NCI-H526 treated with DMSO at 0.1 percent for 48 hours (cell line): ENCODE measurements at places on chromosomes 6 and 20.

DNA sequence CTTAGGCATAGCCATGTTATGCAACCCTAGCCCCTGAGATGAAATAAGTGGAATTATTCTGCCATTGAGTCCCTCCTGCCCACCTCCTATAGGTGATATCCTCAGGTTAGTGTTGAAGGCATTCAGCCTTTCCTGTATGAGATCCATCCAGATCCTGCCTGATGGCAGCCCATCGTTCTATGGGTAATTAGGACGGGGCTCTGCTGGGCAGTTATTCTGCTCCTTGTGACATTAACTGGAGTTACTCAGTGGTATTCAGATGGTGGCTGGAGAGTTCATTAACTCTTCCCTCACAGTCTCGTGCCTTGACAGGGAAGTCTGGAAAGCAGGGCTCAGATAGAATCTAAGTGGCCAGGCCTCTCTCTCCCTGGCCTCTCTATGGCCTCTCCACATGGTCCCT, 9.3 kb upstream of the GMDS start:
- no peak for DNase-seq

GRCh38 chr20:13243826-13244376, 22.8 kb downstream of the ISM1 start:
- no peak for DNase-seq

- no peak for DNase-seq
Observed at GRCh38 chr6:143062551-143062950, 1.9 kb downstream of the AIG1 start.

DNA sequence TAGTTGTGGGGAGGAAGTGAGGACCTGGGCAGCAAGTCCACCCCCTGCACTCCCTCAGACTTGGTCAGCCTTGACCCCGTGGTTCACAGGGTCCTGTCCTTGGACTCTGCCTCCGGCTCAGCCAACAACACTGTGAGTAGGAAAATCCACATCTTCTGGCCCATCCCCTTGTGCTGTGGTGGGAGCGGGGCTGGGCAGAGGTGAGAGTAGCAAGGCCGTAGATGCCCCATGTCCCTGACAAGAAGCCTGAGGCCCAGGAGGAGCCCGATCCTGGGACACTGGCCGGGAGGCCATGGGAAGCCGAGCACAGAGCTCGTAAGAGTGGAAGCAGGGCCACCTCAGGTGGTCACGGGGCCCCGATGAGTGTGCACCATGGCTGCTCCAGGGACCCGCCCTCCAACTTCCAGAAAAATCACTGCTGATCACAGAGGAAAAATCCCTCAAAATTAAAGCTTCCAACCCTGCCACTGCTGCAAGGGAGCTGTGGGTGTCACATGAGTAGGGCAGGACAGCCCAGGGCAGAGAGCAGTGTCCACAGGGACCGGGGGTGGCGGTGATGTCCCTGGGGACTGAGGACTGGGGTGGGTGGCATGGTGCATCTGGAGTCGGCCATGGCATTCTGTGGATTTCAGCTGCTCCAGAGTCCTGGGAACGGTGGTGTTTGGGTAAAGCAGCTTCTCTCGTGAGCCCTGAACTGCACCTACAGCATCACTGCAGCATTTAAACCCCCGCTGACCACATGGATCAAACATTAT, 189.4 kb downstream of the DLL1 start:
- DNase-seq: no peak

DNA sequence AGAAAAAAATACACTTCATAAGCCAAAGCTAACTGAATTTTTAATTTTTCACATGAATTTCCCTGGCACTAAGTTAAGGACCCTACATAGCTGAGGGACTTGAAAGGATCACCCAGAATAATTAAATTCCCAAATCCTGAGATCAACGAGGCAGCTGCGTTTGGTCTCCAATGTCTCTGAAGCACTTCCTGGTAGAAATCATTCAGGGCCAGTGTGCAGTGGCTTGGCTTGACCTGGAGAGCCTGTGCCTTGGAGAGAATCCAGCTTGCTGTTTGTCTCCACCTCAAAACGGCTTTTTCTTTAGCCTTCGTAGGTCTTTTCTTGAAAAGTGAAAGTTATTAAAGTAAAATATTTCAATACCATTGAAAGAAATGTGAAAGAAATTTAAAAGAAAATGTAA, 92.4 kb downstream of the SMOC2 start:
- no peak for DNase-seq

- DNase-seq: no peak
Observed at GRCh38 chr20:6501061-6501460, 266.4 kb upstream of the BMP2 start.

GRCh38 chr6:37654727-37655500, 42.8 kb downstream of the MDGA1 start:
- DNase-seq: no peak

DNA sequence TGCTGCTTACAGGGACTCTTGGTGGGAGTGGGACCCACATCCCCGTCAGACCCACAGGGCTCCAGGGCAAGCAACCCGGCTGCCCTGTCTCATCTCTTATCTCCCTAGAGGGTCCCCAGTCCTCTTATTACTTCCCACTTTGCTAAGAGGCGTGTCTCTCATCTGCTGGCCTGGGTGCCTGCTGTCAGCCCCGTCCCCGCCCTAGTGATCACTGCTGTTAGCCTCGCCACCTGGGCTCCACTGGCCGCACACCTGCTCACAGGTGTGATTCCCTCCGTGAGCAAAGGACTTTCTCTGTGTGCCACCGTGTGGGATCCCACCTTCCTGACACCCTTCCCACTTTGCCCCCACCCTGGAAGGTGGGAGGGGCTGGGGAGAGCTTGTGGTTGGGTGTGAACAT, 57.6 kb downstream of the TCP11 start:
- no peak for DNase-seq

DNA sequence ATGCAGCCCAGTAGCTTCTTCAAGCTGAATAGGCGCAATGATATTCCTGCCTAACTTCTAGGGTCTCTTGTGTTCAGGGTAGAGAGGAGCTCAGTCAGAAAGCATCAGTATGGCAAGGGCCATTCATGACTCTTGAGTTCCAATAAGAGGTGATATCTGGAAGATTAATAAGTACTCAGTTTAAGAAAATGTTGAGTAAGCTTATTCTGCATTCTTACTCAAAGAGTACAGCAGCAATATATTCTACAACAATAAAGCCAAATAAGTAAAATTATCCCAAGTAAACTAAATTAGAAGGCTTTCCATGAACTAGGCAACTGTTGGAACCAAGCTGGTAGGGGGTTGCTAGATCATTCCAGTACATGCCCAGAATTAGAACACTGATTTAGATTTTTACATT, 303.2 kb downstream of the PACRG start:
- no peak for DNase-seq

GRCh38 chr6:154543628-154544027, 33.1 kb upstream of the CNKSR3 start:
- DNase-seq: no peak

DNA sequence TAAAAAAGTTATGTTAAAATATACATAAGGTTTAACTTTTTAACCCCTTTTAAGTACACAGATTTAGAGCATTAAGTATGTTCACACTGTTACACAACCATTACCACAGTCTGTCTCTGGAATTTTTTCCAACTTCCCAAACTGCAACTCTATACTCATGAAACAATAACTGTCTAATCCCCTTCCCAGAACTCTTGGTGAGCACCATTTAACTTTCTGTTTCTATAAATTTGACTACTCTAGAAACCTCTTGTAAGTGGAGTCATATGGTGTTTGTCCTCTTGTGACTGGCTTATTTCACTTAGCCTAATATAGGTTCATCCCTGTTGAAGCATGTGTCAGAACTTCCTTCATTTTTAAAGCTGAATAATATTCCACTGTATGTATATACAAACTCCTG, 98.1 kb downstream of the MAP3K7 start:
- no peak for DNase-seq

DNA sequence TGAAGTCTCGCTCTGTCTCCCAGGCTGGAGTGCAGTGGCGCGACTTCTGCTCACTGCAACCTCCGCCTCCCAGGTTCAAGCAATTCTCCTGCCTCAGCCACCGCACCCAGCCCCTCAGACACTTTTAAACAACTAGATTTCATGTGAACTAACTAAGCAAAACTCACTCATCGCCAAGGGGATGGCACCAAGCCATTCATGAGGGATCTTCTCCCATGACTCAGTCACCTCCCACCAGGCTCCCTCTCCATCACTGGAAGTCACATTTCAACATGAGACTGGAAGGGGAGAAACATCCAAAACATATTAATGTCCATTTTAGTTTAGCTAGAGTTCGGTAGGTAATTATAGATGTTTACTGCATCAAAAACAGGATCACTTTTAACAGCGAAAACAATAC, 95.9 kb upstream of the PRL start:
- no peak for DNase-seq

DNA sequence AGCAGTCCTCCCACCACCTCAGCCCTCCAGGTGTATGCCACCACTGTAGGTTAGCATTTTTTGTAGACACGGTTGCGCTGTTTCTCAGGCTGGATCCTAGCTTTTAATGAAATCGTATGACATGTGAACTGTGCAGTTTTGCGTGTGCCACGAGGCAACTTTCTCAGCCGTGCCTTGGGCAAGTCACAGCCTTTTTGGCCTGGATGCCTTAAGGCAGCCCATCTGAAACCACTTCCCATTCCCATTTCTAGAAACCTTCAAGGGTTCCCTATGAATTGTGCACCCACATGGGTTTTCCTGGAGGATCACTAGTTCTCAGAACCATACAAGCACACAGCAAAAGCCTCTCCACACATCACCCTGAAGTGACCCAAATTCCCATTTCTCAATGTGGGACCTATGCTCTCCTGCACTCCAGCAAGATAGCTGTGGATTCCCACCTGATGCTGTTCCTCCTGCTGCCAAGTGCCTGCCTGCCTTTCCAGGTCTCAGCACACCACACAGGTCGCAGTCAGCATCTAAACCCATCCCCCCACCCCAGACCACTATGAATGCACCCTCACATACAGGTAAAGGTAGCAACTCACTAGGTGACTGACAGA, 28.9 kb downstream of the SNX5 start:
- DNase-seq: no peak

GRCh38 chr20:3101737-3102574, 17.4 kb upstream of the AVP start:
- no peak for DNase-seq

DNA sequence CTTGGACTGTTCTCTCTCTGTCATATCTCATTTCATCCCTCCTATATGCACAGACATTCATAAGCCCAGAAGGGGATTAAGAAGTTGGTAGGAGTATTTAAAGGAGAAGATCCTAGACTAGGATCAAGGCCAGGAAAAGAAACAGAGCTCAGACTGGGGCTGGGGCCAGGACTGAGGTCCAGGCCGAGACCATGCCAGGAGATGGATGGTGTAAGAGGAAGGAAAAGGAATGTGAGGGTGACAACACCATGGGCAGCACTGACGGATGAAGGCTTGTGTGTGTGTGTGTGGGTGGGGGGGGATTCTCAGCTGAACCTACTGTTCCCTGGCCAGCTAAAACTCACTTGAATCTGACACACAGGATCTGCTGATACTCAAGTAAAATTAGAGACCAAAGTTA, 182.1 kb downstream of the KIF6 start:
- DNase-seq: no peak

DNA sequence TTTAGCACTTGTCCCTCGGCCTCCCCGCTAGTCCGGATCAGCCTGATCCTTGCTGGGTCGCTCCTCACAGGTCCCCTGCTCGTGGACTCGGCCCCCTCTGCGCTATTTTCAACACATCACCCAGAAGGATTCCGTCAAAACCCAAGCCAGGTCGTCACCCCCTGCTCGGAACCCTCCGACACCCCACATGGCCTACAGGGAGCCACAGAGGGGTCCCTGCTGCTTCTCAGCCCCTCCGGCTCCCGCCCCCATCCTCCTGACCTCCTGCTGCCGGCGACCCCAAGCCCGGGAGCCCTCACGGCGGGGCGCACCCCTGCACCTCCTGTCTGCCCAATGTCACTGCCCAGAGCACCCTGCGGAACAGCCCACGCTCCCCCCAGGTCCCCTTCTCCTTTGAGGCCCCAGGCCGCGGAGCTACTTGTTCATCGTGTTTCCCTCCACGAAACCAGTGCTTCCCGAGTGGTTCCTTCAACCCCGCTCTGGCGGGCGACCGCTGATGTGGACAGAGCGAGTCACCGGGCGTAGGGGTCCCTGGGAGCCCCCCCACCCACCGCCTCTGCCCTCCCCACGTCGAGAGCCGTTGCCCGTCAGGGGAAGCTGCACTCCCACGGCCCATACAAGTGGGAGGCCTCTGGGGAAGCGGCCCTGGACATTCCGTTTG, 638 bp upstream of the MYL9 start:
- no peak for DNase-seq

DNA sequence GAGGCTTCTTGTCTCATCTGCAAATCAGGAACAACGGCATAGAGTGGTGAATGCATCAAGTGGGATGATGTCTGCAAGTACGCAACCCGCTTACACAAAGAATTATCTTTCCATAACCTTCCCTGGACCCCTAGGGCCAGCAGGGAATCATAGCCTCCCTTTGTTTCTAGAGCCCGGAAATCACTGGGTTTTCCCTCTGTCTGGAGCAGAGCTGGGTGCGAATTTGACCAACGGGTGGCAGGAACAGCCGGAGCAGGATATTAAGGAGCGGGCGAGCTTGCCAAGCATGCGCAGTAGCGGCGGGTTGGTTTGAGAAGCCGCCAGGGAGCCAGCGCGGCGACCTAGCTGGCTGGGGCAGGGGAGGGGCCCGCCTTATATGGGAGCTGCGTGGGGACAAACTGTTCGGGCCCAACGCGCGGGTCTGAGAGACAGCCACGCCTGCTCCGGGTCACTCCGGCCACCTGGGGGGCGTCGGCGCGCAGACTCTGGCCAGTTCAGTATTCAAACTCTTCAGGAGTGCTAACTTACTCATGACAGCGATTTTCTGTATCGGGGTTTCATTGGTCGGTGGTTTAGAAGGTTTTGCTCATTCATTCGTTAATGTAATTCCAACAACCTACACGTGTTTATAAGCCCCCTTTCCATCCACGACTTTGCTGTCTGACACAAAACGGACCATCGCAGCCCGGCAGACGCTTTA, 1.6 kb upstream of the KIF16B start:
- DNase-seq: peak; percentile 83

DNA sequence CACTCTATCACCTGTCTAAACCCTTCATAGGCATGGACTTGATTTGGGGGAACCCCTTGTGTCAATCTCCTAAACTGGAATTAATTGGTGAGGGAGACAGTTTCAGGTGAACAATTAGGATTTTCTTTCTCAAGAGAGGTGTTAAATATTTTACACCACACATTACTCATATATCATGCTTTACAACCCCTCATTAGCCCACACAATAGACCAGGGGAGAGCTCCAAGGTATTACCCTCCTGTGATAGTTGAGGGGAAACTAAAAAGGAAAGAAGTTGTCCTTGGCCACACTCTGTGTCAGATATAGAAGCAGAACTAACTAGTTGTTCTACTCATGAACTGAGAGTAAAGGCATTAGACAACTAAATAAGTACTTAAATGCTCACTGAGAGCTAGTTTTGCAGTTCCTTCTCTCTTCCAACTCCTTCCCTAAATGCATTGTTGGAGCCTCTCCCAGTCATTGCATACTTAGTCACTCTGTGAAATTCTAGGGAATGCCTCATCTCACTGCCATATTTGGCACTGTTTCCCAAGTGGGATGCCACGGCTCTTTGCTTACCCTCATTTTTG, 183.7 kb upstream of the CEP162 start:
- DNase-seq: no peak

- no peak for DNase-seq
Observed at GRCh38 chr6:113361014-113361645, 496.0 kb upstream of the MARCKS start.

- no peak for DNase-seq
Observed at GRCh38 chr6:36116943-36117342, 13.4 kb upstream of the MAPK13 start.

- DNase-seq: no peak
Observed at GRCh38 chr20:57879779-57880570, 170.2 kb upstream of the PMEPA1 start.
